ENCODE measurements at places on chromosomes 3 and 15. TPM values are rescaled to one million over a fixed set of nuclear protein-coding genes. Genes with fewer than 3 reads are reported as not detected.
A peak's percentile ranks its signal among the peaks of the same experiment; 100 is the strongest.

MAP1A gene
- total RNA-seq, result under 0.01 TPM

DNA sequence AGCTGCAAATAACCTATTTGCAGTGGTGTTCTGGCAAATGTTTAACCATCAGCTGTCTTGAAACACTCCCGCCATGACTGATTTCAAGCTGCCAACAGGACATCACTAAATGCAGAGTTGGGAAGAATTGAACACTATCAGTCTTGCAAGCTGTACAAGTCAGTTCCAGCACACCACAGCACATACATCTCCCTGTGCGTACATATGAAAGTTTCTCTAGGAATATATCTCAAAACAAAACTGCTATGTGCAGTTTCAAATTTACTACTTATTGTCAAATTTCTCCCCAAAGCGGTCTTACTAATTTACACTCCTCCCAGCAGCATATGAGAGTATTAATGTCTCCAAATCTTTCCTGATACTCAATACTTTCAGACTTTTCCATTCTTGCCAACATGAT, 30.4 kb upstream of the CORO2B start:
- DNase-seq, result no peak

DNA sequence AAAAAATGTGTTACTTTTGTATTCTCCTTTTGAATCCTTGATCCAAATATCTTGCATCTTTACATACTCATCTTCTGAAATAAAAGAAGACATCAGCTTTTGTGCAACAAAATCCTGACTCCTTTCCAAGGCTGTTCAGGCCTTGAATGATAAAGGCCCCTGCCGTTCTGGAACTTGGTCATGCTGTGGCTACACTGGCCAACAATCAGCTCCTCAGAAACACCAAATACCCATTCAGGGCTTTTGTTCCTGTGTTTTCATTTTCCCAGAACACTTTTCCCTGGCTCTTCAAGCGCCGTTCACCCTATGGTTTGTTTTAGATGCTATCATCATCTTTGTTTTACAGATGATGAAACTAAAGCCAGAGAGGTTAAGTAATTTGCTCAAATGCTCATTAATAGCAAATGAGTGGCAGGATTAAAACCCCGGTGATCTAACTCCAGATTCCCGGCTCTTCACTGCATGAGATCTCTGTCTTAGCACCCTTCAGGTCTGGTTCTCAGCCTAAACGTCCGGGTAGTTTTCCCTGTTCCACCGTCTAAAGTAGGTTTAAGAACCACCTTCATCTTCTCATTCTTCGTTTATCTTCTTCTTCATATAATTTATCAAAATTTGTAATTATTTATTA, 58.3 kb downstream of the EPHA3 start:
- DNase-seq, result no peak

ZNF774 gene
- total RNA-seq, result 0.64 TPM

FAM98B gene
- total RNA-seq, result 4.9 TPM

- no peak for DNase-seq
Measured at GRCh38 chr3:9119331-9119730, 130.1 kb downstream of the SRGAP3 start.

DNA sequence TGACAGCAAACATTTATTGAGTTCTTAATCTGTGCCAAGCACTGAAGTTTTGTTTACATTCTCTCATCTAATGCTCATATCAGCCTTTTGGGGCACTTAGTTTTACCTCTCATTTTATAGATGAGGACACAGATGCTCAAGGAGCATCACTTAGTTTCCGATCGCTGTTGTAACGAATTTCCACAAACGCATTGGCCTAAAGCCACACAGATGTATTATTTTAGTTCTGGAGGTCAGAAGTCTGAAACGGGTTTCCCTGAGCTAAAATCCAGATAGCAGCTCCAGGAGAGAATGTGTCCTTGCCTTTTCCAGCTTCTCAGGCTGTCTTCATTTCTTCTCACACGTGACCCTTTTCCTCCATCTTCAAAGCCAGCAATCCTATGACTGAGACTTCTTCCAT, 11.1 kb downstream of the SEMA6D start:
- no peak for DNase-seq

MORF4L1 gene
- 329 TPM for total RNA-seq

- DNase-seq, result peak; percentile 82
Measured at GRCh38 chr3:169041677-169042171, 621.8 kb downstream of the MECOM start.

GRCh38 chr3:133757701-133758567, 11.7 kb downstream of the TF start:
- no peak for DNase-seq

- DNase-seq, result no peak
Measured at GRCh38 chr3:25711090-25711489, 46.4 kb upstream of the TOP2B start.

DNA sequence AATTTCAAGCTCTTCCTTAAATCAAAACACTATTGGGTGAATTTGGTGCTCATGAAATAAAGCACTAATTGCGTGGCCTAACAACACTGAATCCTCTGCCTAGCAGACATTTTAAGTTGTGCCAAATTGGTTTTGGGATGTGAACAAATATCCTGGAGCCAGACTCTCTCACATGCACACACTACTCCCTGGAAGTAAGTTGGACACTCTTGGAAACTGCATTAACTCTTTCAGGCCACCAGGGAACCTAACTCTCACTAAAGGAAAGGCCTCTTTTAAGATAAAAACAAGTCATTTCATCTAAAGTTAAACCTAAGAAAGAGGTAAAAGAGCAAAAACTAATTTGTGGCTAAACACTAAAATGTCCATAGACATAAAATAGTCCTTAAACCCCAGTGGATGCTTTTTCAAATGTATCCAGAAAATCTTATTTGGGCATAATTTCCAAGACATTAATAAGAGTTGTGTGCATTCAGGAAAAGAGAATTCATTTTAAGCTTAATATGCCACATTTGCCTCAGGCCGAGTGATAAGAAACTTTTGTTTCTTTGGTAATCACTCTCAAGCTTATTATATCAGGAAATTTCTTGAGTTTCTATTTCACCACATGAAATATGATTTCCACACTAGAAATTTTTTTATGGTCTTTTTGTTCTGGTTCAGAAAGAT, 61.8 kb downstream of the ZBTB20 start:
- no peak for DNase-seq

GRCh38 chr3:79019137-79019923, 748.5 kb downstream of the ROBO1 start:
- no peak for DNase-seq

NRG4 gene
- not detected for total RNA-seq

FAM107A gene
- 0.76 TPM for total RNA-seq

FHIT gene
- 2.0 TPM for total RNA-seq

DNA sequence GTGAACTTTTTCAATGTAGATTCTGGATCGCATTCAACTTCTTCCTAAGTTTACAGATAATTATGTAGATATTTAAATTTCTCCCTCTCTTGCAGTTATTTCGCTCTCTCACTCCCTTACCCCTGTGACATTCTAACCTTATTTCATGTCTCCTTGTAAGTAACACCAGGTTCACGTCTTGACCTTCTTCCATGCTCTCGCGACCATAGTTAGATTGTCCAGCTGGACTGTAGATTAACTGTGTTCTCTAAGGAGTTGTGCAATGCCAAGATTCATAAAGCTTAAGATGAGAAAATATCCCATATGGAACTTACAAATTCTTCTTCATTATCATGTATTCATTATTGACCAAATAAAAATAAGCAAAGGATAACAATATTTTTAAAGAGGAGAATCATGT, 430.5 kb downstream of the GABRG3 start:
- no peak for DNase-seq

- no peak for DNase-seq
Measured at GRCh38 chr3:56593455-56594158, 36.6 kb downstream of the CCDC66 start.

- no peak for DNase-seq
Measured at GRCh38 chr3:136162322-136162721, 33.8 kb downstream of the MSL2 start.

DNA sequence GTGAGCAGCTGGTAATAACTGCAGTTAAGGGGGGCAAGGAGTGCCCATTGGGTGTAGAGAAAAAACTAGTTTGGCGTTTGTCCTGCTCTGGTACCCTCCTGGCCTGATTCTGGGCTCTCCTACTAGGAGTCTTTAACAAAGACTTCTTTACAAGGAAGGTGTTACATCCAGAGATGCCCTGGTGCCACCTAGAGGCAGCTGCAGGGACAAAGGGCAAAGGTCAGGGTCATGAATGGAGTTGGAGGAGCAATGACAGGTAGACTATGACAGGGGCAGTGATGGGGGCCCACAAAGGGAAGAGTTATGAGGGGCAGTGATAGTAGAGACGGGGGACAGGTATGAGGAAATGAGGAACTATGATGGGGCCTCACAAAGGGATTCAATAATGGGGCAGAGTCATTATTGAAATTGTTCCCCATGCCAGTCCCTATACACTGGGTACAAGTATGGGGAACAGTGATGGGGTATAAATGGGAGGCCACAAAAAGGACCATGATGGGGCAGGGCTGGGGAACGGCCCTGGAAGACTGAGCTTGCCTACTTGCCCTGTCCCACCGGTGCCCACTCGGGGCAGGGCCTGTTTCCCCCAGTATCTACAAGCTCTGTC, 7.9 kb downstream of the CCDC71 start:
- DNase-seq, result peak; percentile 29

- DNase-seq, result no peak
Measured at GRCh38 chr15:99963976-99964375, 230.7 kb upstream of the LYSMD4 start.

FGD5 gene
- total RNA-seq, result 86.3 TPM

DNA sequence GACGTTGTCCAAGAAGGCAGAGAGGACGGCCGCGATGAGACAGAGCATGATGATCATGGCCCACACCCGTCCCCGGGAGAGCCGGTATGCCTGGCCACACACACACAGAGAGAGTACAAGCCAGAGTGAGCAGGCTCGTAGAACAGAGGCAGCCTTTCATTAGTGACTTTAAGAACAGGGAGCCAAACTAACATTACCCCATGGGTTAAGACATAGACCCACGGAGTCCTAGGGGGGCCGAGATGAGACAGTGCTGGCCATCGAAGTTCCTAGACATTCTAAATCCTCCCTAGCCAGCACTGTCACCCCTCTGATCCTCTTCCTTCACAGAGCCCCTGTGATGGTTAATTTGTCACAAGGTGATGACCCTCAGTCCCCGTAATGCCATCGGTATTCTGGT, 114.0 kb downstream of the OCA2 start:
- no peak for DNase-seq

- no peak for DNase-seq
Measured at GRCh38 chr3:181710345-181711291, 1.1 kb upstream of the SOX2 start.

- DNase-seq, result no peak
Measured at GRCh38 chr3:137259089-137259488, 301.3 kb downstream of the IL20RB start.
